ENCODE measurements at places on chromosomes 12 and 14.

DNA sequence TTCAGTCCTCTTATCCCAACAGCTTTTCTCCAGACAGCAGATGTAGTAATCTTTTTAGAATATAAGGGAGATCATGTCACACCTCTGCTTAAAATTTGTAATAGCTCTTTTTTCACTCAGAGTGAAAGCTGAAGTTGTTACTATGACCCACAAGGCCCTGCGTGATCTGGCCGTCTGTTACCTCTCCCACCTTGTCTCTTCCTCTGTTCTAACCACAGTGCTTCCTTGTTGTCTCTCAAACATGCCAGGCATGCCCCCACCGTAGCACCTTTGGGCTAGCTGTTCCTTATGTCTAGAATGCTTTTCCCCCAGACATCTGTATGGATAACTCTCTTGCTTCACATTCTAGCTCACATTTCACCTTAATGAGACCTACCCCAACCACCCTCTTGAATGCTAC lies 6.5 kb downstream of the NECAP1 start:
- no peaks in the 10 kb centered on the region for H3K27me3 ChIP-seq
- H3K36me3 ChIP-seq: peaks cover 5% of the 10 kb centered on the region
- DNase-seq: no peak
- peak overlapping the region; percentile 94 for H3K27ac ChIP-seq
- H3K4me1 ChIP-seq: peaks cover 52% of the 10 kb centered on the region
- peak overlapping the region; percentile 76 for H3K4me3 ChIP-seq

DNA sequence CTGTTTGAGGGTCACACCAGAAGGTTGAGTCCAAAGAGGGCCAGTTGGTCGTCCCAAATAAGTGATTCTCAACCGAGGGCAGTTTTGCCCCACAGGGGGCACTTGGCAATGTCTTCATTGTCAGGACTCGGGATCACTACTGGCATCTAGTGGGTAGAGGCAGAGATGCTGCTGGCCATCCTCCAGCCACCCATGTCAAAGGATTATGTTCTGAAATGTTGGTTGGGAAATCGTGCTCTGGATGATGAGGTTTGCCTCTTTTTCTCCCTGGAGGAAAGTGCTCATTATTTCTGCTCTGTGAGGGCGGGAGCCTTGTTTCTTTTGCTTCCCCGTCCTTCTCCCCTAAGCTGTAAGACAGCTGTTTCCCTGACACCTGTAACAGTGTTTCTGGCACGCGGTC lies 3.6 kb downstream of the ZNF839 start:
- H3K27ac ChIP-seq: no peak overlapping the region
- no peak for DNase-seq
- H3K36me3 ChIP-seq: peaks cover 11% of the 10 kb centered on the region
- H3K27me3 ChIP-seq: no peaks in the 10 kb centered on the region
- H3K4me3 ChIP-seq: peak overlapping the region; percentile 36
- peaks cover 12% of the 10 kb centered on the region for H3K4me1 ChIP-seq

- H3K4me1 ChIP-seq: no peaks in the 10 kb centered on the region
- no peak overlapping the region for H3K27ac ChIP-seq
- peaks cover 2% of the 10 kb centered on the region for H3K27me3 ChIP-seq
- H3K4me3 ChIP-seq: no peak overlapping the region
These were observed 12.4 kb downstream of the LUM start for GRCh38 chr12:91098941-91099340.

DNA sequence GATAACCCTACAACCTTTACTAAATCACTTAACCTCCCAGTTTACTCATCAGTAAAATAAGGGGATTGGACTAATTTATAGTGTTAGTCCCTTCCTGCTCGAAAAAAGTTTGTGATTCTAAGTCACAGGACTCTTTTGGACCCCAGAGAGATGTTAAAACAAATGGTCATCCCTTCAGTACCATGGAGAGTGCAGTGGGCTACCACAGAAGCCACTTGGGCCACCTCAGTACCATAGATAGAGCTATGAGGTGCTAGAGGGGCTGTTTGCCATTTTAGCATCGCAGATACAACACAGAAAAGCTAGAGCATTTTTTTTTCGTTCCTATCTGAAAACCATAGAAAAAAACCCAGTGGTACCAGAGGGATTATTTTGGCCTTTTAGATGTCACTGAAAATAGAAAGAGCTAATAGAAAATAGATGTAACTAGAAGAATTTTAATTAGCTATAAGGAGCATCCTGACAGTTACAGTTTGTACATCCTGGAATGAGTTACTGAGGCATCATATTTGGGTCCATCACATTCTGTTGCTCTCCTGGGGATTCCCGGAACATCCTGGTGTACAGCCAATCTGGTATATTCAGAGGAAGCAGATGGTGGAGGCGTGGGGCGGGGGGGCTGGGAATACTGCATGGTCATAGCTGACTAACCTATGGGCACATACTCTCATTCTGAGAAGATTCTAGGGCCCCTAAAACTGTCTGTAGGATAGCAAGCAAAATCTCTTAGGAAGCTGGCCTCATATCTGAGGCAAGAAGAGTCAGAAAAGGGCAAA lies 2.8 kb downstream of the ZNF219 start:
- peak overlapping the region; percentile 90 for H3K4me3 ChIP-seq
- peak overlapping the region; percentile 90 for H3K27ac ChIP-seq
- H3K27me3 ChIP-seq: no peaks in the 10 kb centered on the region
- DNase-seq: no peak
- H3K36me3 ChIP-seq: no peaks in the 10 kb centered on the region
- peaks cover 20% of the 10 kb centered on the region for H3K4me1 ChIP-seq

- no peak for DNase-seq
- H3K36me3 ChIP-seq: no peaks in the 10 kb centered on the region
- H3K4me1 ChIP-seq: no peaks in the 10 kb centered on the region
- H3K27me3 ChIP-seq: no peaks in the 10 kb centered on the region
These were observed 266.4 kb downstream of the KCNH5 start for GRCh38 chr14:62778852-62779251.

DNA sequence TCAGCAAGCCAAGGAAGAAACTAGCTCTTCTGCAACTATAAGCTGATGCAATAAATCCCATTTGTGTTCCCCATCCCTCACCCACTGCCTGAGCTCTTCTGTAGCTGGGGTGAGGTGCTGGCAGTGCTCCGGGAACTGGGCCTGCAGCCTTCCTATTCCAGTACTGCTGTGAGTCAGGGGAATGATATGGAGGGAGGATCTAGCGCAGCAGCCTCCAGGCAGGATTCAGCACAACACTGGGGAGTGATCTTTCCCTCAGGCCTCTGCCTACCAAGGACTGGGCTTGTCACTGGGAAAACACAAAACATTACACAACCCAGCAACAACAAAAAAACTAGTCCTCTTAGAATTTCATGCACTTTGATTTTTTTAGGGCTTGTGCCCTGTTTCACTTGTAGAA lies 58.7 kb downstream of the ST8SIA1 start:
- no peak overlapping the region for H3K4me3 ChIP-seq
- no peak overlapping the region for H3K27ac ChIP-seq
- H3K36me3 ChIP-seq: no peaks in the 10 kb centered on the region
- no peaks in the 10 kb centered on the region for H3K4me1 ChIP-seq
- H3K27me3 ChIP-seq: peaks cover 13% of the 10 kb centered on the region

DNA sequence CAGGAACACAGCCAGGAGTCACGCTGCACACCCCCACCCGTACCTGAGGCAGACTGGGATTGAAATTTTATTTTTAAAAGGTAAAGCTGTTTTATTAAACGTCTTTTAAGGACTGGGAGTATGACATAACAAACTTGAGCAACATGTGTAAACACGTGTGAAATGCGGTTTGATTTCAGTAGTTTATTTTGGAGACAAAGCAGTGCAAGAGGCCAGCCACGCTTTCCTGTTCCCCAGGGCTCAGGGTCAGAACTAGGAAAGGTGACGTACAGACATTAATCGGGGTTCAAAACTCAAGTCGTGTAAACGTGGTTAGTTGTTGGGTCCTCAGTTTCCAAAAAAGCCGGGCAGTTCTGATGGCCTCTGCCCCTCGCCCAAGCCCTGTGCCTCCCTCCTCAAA lies 16.7 kb downstream of the CHGA start:
- no peak for DNase-seq
- no peaks in the 10 kb centered on the region for H3K27me3 ChIP-seq
- H3K36me3 ChIP-seq: peaks cover 52% of the 10 kb centered on the region
- H3K27ac ChIP-seq: no peak overlapping the region

All from naive thymus-derived CD8-positive, alpha-beta T cell (primary cell).